Prostate gland (tissue), 2 donors: ENCODE measurements at places on chromosomes 3 and 15. TPM values are rescaled to one million over a fixed set of nuclear protein-coding genes. Genes with fewer than 3 reads are reported as not detected.

Gene PSTPIP1
- 2.1 TPM for total RNA-seq

Gene GPR156
- 0.46 TPM for total RNA-seq

Gene FBXO40
- 0.68 TPM for total RNA-seq

- no peak overlapping the region for H3K4me3 ChIP-seq
- DNase-seq: no peak
- H3K4me1 ChIP-seq: no peaks in the 10 kb centered on the region
Observed at GRCh38 chr3:43363621-43364266, 77.4 kb downstream of the SNRK start.

- H3K36me3 ChIP-seq: no peaks in the 10 kb centered on the region
- H3K27ac ChIP-seq: no peak overlapping the region
- H3K4me3 ChIP-seq: no peak overlapping the region
- DNase-seq: no peak
- peaks cover 2% of the 10 kb centered on the region for H3K27me3 ChIP-seq
Observed at GRCh38 chr15:77533578-77534430, 98.9 kb downstream of the LINGO1 start.
